Activated CD4-positive, alpha-beta T cell treated with anti-CD3 and anti-CD28 coated beads, Interleukin-10, Interleukin-2, amounts not matched to agents 100 ng/mL and 50 ng/mL, durations not matched to agents 16 hours and 8 hours (primary cell): ENCODE measurements at places on chromosomes 5 and 9.
A peak's percentile ranks its signal among the peaks of the same experiment; 100 is the strongest.

DNA sequence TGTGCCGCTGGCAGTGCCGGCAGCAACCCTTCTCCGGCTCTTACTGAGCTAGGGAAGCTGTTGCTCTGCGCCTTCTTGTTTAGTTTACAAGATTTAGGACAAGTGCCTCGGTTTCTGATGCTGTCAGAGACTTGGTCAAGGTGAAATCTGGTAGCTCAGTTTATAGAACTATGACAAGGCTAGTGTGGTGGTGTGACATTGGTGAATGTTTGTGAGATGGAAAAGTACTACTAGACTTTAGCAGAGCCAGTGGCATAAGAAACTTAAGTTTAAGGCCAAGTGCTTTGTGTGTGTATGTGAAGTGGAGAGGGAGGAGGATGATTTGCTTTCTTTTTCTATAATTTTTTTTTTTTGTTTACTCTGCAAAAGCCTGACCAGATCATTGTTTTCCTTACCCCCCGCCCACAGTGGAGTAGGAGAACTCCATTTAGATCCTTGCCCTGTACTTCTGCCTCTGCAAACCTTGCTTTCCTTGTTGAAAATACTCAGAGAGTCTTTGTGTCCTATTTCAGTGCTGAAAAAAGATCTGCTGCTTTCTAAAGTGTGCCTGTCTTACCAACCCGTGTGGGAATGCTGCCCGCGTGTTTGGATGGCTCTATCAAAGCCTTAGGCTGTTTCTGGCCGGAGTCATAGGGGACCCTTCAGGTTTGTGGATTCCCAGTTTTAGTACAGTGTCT is 75.9 kb downstream of the TRIO start:
- DNase-seq = no peak

GRCh38 chr9:84592918-84593317 is 76.6 kb upstream of the NTRK2 start:
- no peak for DNase-seq

DNA sequence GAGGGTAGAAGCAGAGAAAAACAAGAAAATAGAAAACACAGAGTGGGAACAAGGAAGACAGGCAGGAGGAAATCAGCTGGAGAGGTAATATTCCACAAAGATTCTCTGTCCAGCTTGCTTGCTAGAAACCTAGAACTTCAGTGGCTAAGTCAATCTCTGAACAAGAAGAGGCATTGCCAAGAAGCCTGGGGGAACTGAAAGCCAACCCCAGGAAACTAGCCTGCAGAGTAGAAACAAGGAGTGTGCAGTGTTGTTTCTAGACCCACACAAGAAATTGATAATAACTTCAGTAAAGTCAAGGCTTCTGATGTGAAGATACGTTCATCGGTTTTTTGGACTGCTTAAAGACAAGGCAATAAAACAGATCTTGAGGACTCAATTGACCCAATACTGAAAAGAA is 234.5 kb upstream of the MAP3K1 start:
- DNase-seq = no peak

- no peak for DNase-seq
Measured at GRCh38 chr9:15786616-15787015, 233.8 kb downstream of the CCDC171 start.

DNA sequence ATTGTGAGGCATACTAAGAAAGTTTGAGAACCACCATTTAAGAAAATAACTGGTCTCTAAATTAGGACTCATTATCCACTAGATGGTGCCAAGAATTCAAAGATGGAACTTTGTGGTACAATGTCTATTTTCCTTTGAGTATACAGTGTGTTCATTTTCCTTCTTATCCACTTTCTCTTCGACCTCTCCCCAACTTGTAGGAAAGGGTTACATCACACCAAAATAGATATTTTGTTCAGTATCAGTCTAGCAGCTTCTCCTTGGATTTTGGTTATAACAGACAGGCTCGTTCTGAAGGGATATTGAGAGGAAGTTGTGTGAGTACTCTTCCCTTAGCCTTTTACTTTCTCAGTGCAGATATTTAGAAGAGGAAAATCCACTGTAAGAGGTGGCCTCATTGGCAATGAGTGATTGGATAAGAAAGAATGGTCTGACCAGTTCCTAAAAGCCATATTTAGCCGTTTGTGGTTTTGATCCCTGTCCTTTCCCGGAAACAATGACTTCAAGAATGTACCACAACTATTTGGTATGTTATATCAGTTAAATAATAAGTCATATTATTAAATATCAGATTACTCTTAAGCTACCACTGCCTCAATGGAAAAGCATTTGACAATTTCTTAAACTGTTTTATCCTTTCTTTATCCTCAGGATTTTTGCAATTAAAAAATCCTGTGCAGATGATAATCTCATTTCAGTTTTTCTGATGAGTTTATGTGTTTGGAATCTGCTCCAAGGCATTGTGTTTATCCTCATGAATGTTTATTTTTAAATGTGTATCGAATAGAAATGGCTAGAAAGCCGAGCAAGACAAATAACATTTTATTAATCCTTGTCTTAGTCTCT is 69.0 kb upstream of the GRAMD2B start:
- DNase-seq = peak; percentile 43

GRCh38 chr5:137126829-137127228 is 372.3 kb downstream of the SPOCK1 start:
- DNase-seq = no peak
